Urinary bladder (tissue), 4 donors: ENCODE measurements at places on chromosomes 4 and X.
A peak's percentile ranks its signal among the peaks of the same experiment; 100 is the strongest.

GRCh38 chr4:118983831-118984230 lies 95.2 kb downstream of the SYNPO2 start:
- no peak for DNase-seq

DNA sequence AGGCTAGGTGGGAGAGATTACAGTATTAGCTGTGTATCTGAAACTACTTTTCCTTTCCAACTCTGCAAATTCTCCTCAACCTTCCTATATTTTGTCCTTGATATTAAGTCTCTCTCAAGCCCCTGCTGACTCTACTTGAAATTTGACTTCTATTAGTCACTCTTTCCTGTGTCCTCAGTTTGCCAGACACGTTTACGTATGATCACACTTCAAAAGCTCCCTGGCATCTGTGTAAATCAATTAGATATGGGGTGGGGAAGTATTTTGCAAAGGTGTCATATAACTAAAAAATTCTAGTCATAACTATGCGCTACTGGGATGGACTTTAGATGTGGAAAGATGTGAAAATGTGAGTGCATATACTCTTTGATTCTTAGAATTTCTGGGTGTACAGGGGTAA lies 67.4 kb upstream of the ARHGAP24 start:
- no peak for DNase-seq

- DNase-seq, result no peak
Measured at GRCh38 chrX:106917830-106918500, 2.2 kb upstream of the CLDN2 start.

DNA sequence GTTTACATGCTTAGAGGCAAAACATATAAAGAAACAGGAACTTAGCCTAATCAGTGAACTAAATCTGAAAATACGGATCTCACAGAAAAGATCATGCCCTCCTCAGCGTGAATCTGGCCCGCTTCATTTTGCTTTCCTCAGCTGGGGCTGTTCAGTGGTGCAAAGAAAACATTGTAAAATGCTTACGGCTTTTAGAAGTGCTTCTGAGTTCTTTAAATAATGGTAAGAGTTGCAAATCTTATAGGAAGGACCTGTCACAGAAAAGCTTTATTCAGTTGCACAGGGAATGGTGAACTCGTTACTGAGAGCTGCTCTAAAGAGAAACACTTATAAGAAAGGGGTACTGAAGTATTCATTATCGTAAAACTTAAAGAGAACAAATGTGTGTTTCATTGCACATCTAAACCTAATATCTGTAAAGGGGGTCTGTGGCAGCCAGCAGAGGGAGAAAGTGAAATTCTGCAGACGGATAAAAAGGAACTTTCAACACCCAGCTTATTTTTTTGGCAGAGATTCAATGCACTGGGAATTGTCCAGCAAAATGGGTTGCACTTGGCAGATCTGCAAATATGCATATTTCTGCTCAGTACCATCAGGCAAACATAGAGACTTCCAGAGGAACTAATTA lies 139.2 kb upstream of the ANK2 start:
- no peak for DNase-seq

- no peak for DNase-seq
Measured at GRCh38 chrX:110322603-110323002, 4.7 kb upstream of the AMMECR1 start.

GRCh38 chr4:87078987-87079486 lies 141.4 kb downstream of the KLHL8 start:
- peak; percentile 50 for DNase-seq

- DNase-seq, result no peak
Measured at GRCh38 chr4:61428950-61429349, 228.8 kb downstream of the ADGRL3 start.

DNA sequence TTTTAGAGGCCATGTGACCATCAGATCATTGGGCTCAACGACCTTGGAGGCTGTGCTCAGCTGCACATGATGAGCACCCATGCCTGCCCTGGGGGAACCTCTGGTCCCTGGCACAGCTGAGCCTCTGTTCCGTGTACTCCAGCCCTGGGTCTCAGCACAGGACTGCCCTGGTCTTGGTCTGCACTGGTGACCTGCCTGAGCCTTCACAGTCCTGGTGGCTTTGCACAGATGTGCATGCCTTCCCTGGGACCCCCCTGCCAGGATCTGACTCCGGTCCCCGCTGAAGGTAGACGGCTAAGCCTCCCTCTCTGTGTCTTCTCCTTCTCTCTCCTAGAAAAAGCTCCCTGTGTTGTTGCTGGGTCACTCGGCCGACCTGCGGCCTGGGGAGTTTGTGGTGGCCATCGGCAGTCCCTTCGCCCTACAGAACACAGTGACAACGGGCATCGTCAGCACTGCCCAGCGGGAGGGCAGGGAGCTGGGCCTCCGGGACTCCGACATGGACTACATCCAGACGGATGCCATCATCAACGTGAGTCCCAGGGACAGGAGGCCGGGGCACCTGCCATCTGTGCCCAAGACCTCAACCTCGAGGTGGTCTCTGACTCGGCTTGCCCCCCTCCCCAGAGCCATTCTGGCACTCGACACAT lies 21.6 kb downstream of the HTRA3 start:
- no peak for DNase-seq

DNA sequence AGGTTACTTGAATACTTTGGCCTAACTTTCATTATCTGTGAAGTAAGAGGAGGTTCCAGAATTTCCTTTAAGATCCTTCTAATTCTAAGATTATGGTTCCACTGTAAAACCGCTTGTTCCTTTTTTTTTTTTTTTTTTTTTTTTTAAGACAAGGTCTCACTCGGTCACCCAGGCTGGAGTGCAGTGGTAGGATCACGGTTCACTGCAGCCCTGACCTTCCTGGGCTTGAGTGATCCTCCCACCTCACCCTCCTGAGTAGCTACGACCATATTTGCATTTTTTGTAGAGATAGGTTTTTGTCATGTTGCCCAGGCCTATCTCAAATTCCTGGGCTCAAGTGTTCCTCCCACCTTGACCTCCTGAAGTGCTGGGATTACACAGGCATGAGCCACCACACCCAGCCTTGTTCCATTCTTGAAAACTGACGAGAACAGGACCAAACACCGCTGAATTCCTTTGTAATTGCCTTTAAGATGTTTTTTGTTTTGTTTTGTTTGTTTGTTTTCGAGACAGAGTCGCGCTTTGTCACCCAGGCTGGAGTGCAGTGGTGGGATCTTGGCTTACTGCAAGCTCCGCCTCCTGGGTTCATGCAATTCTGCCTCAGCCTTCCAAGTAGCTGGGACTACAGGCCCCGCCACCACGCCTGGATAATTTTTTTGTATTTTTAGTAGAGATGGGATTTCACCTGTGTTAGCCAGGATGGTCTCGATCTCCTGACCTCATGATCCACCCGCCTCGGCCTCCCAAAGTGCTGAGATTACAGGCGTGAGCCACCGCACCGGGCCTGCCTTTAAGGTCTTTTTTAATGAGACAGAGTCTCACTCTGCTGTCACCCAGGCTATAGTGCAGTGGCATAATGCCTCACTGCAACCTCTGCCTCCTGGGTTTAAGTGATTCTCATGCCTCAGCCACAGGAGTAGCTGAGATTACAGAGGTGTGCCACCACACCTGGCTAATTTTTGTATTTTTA lies 6.8 kb downstream of the PDS5A start:
- DNase-seq, result no peak

- DNase-seq, result no peak
Measured at GRCh38 chr4:11525085-11525484, 96.4 kb upstream of the HS3ST1 start.

DNA sequence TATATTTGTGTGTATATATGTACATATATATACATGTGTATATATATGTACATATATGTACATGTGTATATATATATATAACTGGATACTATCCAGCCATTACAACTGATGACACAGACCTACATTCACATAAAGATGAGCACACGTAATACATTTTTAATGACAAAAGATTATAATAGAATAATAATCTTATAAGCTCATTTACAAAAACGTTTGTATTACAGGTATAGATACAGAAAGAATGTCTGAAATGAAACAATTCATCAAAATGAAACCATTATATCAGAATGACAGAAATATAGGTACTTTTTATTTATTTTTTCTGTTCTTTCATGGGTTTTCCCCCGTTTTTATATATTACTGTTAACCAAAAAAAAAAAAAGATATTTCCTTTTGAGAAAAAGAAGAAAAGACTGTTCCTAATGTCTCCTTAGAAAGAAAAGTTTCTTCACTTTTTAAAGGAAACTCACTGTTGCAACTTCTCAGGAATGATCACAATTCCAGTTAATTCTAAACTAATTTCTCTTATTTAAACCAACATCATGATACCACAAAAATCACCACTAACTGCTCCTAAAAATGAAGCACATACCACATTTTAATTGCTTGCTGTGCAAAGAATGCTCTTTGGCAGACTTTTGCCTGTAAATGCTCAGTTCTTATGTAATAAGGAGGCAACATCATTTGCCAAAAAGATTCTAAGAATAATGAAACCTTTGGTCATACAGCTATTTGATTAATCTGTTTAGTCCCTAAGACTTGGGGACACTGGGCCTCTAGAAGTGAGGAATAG lies 18.9 kb downstream of the LEF1 start:
- DNase-seq, result no peak

DNA sequence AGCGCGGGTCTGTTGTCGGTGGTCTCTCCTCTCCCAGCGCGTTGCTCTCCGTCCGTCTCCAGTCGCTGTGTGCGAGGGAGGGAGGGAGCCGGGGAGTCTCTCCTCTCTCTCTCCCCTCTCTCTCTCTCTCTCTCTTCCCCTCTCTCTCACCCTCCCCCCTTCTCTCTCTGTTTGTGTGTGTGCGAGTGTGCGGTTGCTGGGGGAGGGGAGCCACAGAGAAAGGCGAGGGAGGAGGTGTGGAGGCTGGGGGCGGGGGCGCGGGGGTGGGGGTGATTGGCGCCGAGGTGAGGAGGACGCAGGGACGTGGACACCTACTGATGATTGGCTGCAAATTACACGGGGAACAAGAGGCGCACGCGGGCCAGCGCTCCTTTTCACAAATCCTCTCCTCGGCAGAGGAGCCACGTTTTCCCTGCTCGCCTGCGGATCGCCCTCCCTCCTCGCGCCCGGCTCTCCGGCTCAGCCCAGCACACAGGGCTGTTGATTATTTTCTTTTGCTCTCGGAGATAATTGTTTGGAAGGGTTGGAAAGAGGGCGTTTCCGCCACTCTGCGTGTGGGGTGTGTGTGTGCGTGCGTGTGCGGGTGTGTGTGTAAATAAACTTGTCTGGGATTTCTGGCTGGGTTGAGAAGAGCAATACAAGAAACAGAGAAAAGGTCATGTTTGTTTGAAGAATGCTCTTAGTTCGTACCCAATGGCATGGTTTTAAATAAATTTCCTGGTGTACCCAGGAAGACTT lies at the start of gene CXXC4:
TSS of gene CXXC4 (minus strand) at position 73 of the 738 bp plus-strand sequence. CDS start 3,092 bp downstream, outside the sequence.
- DNase-seq, result peak; percentile 75

DNA sequence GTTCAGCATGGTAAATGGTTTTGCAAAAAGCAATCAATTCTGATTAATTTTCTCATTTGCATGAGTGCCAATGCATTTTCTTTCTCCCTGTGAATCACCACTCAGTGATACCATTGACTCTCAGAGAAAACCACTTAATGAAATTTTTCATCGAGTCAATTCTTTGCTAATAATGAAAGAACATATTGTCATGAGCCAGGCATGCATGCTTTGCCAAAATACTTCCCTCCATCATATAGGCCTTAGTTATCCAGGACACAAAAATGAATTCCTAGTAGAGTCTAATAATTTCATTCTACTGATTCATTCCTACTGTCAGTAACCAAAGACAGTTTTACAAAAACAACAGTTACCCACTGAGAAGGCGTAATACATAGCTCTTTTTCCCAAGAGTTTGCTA lies 680.0 kb downstream of the TRIML1 start:
- DNase-seq, result no peak

DNA sequence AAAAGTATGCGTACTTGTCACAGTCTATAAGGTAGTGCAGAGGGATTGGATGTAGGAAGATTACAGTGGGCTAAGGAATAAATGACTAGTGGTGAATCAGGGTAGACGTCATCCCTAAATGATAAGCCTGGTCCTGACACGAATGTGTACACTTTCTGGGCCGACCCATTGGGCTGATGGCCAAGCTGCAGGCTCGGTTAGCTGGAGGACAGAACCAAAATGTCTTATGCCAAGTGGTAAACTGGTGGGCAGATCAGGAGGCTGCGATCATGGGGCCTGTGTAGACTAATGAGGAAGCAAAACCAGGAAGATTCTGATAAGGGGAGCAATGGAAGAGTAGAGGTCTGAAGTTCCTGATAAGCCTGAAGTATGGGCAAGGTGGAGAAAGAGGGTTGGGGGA lies 272.8 kb upstream of the GATB start:
- DNase-seq, result no peak

- DNase-seq, result no peak
Measured at GRCh38 chrX:35726176-35726575, 72.0 kb upstream of the MAGEB16 start.

- DNase-seq, result no peak
Measured at GRCh38 chr4:146490106-146490505, 31.6 kb downstream of the SLC10A7 start.

DNA sequence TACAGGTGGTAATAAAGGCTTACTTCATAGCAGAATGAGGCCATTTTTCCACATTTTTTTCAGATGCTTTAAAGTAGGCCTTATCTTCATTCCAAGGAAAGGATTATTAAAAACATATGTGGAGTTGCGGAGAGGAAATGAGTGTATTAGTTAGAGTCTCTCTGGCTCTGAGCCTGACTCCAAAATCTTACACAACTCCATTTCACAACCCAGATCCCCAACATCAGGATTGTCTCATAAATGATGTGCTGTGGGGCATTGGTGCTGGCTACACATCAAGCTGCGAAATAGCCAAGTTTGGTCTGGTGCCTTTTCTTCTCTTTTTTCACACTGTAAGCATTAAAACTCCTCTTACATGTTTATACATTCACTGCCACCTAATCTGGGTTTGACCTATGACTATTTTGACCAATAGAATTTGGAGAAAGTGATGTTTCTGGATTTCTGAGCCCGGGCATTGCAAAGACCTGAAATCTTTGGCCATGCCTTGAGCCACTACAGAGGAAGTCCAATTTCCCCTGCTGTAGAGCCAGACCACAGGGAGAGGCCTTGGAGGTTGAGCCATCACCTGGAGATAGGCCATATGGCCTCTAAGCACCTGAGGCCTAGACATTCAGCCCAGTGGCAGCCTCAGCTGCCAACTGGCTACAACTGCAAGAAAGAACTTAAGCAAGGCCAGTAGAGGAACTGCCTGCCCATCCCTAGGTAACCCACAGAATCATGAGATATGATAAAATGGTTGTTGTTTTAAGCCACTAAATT lies 16.7 kb upstream of the SOD3 start:
- peak; percentile 64 for DNase-seq

DNA sequence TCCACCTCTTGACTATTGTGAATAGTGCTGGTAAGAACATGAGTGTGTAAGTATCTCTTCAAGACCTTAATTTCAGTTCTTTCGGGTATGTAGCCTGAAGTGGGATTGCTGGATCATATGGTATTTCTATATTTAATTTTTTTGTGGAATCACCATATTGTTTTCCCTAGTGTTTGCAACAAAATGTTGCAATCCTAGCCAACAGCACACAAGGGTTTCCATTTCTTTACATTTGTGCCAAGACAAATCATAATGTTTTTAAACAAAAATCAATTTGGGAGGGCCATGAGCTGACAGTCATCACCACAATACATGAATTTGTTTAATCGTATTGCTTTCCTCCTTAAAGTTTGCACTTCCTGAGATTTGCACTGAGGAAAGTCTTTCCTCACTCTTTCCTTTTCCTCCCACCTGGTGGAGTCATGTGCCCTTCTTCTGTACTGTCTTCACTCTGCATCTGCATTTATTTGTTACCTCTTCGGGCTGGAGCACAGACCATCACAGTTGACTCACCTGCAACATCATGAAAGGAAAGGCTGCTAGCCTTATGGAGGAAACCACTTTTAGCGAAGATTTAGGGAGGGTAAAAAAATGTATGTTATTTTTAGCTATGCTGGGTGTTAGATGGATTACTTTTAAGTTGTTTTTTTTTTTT lies 269.4 kb downstream of the DCTD start:
- no peak for DNase-seq
